Stimulated activated CD8-positive, alpha-beta memory T cell treated with anti-CD3 and anti-CD28 coated beads, Interleukin-4, amount 100 ng/mL, for 4 hours (primary cell): ENCODE measurements at places on chromosomes 5 and 9.

- DNase-seq, result no peak
Observed at GRCh38 chr9:77798140-77798539, 150.0 kb upstream of the GNA14 start.

DNA sequence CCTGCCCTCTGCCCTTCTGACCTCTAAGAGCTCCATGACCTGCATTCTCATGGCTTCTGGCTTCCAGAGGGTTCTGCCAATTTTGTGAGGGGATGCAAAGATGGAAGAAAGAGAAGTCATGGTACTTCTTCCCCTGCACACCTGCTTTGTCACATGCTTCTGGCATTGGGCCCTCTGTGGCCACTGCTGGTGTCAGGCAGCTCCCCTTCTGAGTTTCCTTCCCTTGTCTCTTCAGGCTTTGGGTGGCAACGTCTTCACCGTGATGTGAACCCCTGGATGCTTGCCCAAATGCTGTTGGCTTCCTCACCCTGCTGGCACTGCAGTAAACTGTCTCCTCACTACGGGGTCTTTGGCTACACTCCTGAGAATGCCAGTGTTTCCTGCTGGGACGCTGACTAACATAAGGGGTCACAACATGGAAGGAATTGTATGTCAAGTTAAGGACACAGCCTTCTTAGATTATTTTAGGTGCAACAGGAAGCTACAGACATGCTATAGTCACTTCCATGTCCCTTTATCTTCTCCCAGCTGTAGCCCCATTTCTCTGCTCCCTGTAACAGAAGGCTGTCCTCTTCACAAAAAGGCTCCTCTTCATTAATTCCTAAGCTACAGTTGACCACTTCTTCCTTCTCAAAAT, 8.9 kb upstream of the CLINT1 start:
- no peak for DNase-seq

DNA sequence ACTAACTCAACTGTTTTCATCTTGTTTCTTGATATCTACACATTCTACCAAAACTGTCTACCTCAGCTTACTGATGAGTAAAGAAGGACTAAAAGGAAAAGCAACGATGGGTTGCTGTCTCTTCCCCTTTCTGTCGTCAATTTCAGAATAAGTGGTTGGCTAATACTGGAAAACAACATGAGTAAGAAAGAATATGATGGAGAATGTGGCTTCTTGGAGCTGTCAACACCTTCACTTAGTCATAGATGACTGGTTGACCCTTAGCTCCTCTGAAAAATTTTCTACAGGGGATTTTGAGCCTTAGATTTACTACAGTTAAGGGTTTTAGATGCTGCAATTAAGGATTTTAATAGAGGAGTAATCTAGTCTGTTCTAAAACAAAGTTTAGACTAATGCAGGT, 797.9 kb downstream of the TLE4 start:
- DNase-seq, result no peak

DNA sequence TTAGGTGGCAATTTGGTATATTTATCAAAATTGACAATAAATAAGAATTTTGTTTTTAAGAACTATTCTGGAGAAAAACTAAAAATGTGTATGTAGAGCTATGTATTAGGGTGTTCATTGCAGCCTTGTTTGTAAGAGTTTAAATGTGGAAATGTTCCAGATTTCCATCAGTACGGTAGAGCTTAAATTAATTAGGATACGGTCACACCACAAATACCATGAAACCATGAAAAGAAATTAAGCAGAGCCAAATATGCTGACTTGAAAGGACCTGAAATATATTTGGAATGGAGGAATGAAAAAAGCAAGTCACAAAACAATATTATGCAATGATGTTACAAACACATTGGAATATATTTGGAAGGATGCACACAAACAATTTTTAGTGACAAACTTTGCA, 64.6 kb downstream of the ACTBL2 start:
- no peak for DNase-seq

DNA sequence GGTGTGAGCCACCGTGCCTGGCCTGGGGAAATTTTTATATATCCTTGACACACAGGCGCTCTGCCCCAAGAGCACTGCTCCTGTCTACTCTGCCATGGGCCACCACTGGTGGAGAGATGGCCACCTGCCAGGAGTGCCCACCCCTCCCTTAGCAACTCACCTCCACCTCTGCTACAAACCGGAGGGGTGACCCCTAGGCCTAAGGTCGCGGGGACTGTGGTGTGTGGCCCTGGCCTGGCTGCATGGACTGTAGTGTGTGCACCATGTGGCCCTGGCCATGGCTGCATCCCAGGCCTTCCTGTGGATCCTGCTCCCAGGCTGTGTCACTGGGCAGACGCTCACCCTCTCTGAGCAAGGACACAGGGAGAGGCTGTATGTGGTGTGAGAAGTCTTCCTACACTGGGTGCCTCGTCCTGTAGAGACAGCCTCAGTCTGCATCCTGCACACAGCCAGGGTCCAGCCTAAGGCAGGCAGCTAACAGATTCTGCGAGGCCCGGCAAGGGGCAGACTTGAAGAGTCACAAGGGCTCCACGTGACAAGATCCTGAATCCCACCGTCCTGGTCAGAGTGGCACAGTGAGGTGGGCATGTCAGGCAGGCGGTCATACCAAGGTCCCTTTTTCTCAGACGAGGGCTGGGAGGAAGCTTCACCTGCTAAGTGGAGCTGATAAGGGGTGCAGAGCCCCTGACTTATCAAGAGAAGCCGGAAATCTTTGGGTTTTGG, 10.3 kb downstream of the NINJ1 start:
- DNase-seq, result no peak

DNA sequence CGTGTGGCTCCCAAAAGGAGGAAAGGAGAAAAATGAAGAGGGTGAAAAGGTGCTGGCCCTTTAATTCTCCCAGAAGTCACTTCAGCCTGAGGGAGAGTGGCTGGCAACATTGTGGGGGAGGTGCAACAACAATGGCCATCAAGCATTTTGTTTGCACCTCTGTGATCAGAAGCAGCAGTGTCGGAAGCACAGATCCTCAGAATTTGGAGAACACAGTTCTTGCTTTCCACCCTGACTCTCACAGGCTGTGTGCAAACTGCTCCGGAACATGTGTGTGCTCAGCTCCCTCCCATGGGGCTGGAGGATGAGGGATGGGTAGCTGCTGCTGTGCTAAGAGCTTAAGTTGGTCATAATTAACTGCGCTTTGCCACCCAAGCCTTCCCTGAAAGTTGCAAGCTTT, 127.1 kb downstream of the DPYSL3 start:
- DNase-seq, result no peak

DNA sequence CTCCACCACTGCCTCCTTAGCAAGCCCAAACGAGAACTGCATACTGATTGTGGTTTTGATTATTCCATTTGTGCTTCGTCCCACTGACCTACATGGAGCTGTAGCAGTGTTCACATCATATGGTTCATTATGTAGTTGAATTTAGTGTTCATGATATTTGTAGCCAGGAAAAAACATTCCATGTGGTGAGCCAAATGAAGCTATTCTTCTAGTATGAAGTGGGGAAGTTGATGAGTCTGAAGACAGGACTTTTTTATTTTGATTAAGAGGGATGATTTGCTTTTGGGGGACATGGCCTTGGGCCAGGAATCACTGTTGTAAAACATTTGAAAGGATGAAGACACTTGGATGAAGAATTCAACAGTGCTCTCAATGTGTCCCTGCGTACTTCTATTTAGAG, 192.9 kb upstream of the SLC27A6 start:
- no peak for DNase-seq

GRCh38 chr5:179060116-179061008, at the start of gene ZNF354C:
ZNF354C (plus strand) TSS chr5:179060373; CDS start chr5:179062069, 1,696 bp downstream.
- peak; percentile 72 for DNase-seq

- DNase-seq, result no peak
Observed at GRCh38 chr9:129761901-129762369, 9.1 kb upstream of the PTGES start.

GRCh38 chr5:144093868-144094267, 76.6 kb downstream of the YIPF5 start:
- DNase-seq, result no peak

DNA sequence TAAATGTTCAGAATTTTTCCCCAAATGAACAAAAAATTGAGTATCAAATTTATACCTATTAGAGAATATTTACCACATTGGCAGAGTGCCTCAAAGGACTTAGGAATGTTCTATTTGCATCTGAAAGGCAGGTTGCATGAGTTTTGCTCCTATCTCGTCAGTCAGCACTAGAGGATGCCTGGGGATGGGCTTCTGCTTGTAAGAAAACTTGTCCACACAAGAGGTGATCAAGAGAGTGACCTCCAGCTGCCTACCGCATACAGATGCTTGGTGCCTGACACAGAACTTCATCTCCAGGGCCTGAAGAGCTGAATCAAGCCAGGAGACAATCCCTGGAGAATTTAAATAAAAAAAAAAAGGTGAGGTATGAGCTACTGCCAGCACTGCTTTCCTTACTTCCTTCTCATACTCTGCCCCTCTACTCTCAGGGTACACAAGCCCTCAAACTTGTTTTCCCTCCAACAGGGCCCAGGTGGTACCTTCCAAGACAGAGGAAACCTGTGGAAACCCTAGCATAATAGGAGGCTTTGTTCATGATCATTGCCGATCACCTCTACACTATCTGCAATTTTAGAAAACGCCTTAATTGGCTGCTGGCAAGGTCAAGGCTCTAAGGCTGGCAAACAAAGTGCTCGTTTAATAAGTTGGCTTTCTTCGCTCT, 166.6 kb downstream of the ELAVL2 start:
- DNase-seq, result no peak

DNA sequence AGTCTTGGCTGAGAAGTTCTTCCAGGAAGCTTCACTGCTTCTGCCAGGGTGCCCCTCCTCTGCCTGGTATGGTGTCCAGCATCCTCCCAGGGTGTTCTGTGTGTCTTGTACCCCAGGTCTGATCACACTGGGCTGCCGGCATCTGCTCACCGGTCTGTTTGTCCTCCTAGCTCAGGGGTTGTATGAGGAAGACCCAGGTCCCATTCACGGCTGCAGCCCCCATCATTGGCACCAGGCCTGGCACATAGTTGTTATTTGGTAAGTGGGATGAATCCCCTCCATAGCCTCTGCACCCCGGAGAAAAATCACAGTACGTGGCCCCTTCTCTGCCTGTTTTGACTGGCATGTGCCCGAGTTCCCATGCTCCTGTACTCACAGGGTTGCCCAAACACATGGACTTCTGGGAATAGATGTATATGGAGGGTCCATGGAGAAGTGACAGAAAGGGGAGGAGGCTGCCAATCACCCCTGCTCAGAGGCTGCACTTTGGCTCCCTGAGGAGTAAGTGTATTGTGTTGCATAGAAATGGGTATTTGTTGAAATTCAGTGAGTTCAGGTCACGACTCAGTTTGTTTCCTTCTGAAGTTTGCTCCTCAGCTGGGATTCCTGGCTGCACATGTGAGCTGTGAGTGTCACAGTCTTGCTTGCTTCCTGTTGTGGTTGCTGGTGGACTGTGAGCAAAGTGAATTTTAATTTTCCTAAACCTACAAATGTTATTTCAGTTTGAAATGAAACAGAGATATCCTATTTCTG, 96.2 kb downstream of the HSPA4 start:
- no peak for DNase-seq

DNA sequence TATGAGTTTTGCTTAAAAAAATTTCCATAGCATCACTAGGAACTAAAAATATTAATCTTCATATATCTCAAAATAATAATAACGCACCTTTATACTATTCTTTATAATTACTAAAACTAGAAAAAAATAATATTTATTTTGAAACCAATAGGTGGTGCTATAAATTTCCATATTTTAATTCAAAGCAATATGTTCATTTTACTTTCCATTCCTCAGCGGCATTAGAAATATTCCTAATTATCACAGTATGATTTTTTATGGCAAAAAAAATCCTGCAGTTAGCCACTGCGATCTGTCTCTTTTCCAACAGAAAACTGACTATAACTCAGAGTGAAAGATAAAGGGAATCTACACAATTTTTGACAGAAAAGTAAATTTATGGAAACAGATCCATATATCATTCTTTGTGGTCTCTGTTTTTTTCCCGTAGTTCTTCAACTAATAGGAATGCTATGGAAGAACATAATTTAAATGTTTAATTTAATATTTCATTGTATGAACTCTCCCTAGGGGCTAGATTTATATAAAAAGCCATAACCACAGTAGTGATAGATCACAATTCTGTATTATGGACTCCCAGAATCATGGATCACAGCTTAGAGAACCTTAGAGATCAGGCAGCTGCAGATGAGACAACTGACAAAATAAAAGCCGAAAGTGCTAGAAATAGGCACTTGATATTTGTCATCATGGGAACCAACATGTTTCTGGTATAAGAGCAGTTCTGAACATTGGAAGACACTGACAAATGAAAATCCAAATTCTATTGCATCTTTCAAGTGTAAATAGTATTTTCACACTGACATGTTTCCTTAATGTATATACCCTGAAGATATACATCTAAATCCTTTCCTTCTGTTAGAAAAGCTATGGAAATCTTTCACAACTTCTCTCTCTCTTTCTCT, 167.7 kb upstream of the MPDZ start:
- DNase-seq, result no peak

- no peak for DNase-seq
Observed at GRCh38 chr5:16579142-16579847, 37.5 kb downstream of the RETREG1 start.

GRCh38 chr9:125240649-125240999, 519 bp downstream of the HSPA5 start:
- peak; percentile 10 for DNase-seq

DNA sequence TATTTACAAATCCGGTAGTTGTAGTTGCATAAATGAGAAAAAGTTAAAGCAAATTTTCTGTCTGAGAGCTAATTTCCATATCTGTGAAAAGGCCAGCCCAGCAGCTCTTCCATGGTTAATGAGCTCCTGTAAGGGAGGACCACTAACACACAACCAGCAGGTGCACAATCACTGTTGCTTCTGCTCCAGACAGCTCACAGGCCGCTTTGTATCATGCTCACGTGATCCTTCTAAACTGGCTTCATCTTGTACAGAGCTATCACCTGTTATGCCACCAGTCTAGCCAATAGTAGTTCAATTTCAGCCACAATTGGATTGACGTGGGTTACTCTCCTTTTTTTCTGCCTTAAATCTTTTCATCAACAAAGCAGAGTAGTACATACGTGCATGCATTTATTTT, 38.3 kb upstream of the FBXL17 start:
- DNase-seq, result no peak

DNA sequence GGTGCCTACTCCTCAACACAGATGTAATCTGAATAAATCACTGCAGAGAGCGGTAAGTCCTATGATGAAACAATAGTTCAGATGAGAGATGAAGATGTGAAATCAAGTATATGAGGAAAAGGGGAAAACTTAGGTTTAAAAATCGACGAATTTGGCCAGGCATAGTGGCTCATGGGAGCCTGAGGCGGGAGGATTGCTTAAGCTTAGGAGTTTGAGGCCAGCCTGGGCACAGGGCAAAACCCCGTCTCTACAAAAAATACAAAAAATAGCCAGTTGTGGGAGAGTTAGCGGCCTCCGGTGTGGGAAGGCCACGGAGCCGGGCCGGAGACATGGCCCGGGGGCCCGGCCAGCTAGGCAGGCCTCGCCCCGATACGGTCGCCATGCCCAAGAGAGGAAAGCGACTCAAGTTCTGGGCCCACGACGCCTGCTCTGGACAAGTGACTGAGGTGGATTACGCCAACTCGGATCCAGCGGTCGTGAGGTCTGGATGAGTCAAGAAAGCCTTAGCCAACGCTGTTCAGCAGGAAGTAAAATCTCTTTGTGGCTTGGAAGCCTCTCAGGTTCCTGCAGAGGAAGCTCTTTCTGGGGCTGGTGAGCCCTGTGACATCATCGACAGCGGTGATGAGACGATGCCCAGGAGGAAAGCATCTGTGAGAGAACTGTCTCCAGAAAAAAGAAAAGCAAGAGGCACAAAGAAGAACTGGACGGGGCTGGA, 62.8 kb upstream of the SUB1 start:
- no peak for DNase-seq
